ENCODE measurements at places on chromosomes 12 and 14. TPM values are rescaled to one million over a fixed set of nuclear protein-coding genes. Genes with fewer than 3 reads are reported as not detected.

Gene MAP3K9
- 1.5 TPM for total RNA-seq

Gene B3GNT4
- total RNA-seq, result not detected

Gene NDRG2
- 200 TPM for total RNA-seq

Gene CCDC198
- total RNA-seq, result not detected

Gene VEZT
- total RNA-seq, result 73.0 TPM

Gene BATF
- total RNA-seq, result 3.4 TPM

Gene MUCL1
- not detected for total RNA-seq

GRCh38 chr12:59654061-59654460 is 58.2 kb downstream of the SLC16A7 start:
- peaks cover 14% of the 10 kb centered on the region for H3K4me1 ChIP-seq
- H3K27me3 ChIP-seq, result no peaks in the 10 kb centered on the region

DNA sequence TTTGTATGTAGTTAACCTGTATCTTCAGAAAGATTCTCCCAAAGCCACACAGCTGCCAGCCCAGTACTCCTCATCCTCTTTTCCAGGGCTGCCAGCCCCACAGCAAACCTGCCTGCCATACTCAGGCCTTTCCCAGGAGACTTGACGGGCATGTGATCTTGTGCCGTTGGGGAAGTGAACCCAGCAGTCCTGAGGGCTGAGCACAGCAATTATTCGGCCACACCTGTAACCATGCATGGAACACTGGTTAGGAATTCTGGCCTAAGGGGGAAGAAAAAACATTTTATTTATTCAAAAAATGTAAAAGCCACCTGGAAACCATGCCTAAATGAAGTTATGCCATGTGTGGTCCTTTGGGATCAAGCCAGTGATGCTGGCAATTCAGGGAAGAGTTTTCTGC is 145.3 kb downstream of the GRIN2B start:
- DNase-seq, result peak; percentile 50
- no peaks in the 10 kb centered on the region for H3K4me1 ChIP-seq
- no peaks in the 10 kb centered on the region for H3K27me3 ChIP-seq
- H3K36me3 ChIP-seq, result no peaks in the 10 kb centered on the region
- H3K27ac ChIP-seq, result no peak overlapping the region

DNA sequence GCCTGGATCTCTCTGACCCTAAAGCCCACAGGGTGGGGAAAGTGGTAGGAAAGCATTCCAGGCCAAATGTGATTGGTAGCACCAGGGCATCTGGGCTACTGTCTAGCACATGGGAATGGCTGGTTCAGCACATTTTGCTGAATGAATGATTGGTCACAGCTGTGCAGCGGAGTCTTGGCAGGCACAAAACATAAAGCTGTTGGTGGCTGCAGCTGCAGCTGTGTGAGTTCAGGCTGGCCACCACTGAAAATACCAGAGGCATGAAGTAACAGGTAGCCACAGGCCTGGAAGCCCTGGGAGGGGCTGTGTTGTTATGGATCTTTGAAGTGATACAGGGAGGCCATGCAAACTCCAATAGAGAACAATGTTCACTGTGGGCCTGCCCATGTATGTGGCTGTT is 72.7 kb downstream of the MYRFL start:
- H3K4me3 ChIP-seq, result no peak overlapping the region
- DNase-seq, result no peak
- no peaks in the 10 kb centered on the region for H3K36me3 ChIP-seq
- no peak overlapping the region for H3K27ac ChIP-seq
- H3K27me3 ChIP-seq, result no peaks in the 10 kb centered on the region

DNA sequence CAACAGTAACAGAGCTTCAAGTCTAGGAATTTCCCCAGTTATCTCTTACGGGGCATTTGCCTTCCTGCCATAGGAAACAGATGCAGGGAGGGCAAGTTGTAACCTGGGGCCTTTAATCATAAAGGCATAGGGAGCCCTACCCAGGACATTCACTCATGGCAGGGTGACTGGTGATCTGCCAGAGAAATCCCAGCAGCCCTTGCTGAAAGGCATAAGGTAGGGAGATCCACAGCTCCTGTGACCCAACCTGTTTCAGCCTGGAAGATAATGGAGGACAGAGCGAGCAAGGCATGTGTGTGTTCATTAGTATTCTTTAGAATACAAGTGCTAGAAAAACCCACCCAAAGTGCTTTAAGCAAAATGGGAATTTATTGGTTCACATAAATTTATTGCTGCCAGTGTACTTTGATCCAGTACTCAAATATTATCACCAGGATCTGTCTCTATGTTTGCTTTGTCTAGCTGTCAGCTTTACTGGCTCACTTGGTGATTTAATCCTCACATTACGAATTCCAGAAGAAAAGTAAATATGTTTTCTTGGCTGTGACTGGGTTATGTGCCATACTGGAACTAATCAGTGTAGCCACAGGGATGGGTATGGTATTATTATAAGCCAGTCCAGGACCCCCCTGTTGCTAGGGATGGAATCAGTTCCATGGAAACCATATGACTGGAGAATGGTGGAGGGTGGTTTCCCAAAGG is 21.1 kb upstream of the AKAP6 start:
- DNase-seq, result no peak
- no peak overlapping the region for H3K4me3 ChIP-seq
- H3K27me3 ChIP-seq, result no peaks in the 10 kb centered on the region
- H3K36me3 ChIP-seq, result no peaks in the 10 kb centered on the region

- no peaks in the 10 kb centered on the region for H3K27me3 ChIP-seq
- H3K4me3 ChIP-seq, result no peak overlapping the region
- H3K4me1 ChIP-seq, result no peaks in the 10 kb centered on the region
- H3K36me3 ChIP-seq, result peaks cover 33% of the 10 kb centered on the region
These were observed 50.8 kb upstream of the SAV1 start for GRCh38 chr14:50718949-50719348.

DNA sequence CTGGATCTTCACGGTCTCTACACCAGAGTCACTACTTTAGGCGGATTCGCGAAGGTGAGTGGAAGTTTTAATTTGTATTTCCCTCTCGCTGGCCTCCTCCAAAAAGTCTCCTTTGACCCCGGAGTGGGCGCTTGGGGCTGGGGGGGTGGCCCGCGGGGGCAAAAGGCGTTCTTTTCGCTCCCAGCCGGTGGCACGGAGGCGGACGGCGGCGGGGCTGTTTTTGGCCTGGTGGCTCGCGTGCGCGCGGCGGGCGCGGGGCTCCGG is 510 bp downstream of the ARID2 start:
- H3K27ac ChIP-seq, result peak overlapping the region; percentile 99
- no peaks in the 10 kb centered on the region for H3K36me3 ChIP-seq
- H3K27me3 ChIP-seq, result no peaks in the 10 kb centered on the region
- peak overlapping the region; percentile 86 for H3K4me3 ChIP-seq
- H3K4me1 ChIP-seq, result peaks cover 47% of the 10 kb centered on the region

GRCh38 chr12:103772367-103773108 is 68.5 kb downstream of the NT5DC3 start:
- DNase-seq, result no peak
- peaks cover 46% of the 10 kb centered on the region for H3K4me1 ChIP-seq
- H3K36me3 ChIP-seq, result peaks cover 80% of the 10 kb centered on the region
- no peaks in the 10 kb centered on the region for H3K27me3 ChIP-seq
- no peak overlapping the region for H3K27ac ChIP-seq

DNA sequence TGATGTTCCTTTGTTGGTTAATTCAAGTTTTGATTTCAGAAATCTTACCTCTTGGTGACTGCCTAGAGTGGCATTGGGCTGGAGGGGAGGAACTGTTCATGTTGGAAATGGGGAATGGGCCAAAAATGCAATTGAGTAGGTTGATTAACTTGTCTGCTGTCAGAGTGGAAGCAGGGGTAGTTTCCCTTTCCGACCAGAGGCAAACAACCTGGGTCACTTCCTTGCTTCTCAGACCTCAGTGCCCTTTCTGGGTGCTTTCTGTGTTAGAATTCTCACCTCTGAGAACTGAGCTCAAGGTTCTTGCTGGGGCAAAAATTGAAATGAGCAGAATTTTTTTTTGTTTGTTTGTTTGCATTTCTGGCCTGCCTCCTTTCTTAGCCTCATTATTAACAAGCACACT is 2.3 kb upstream of the M6PR start:
- H3K27ac ChIP-seq, result no peak overlapping the region
- H3K27me3 ChIP-seq, result no peaks in the 10 kb centered on the region
- H3K36me3 ChIP-seq, result no peaks in the 10 kb centered on the region

DNA sequence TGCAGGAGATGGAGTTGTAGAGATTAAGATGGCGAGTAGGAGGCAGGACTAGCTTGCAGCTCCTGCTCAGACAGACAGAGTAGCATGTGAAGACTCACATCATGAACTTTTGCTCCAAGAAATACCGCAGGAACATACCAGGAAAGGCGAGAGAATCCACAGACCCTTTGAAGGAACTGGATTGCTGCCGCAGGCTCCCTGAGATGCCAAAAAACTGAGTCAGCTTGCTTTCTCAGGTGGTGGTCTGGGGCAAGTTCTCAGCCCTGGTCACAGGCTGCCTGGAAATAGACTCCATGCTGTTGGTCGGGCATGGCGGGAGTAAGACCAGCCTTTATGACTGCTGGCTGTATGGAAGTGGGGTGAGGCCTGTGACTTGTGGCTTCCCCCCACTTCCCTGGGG is 163.6 kb upstream of the NAV3 start:
- H3K4me3 ChIP-seq, result no peak overlapping the region
- no peaks in the 10 kb centered on the region for H3K27me3 ChIP-seq
- no peaks in the 10 kb centered on the region for H3K4me1 ChIP-seq
- H3K36me3 ChIP-seq, result no peaks in the 10 kb centered on the region
- DNase-seq, result no peak
- no peak overlapping the region for H3K27ac ChIP-seq

GRCh38 chr12:17035372-17035771 is 429.4 kb upstream of the LMO3 start:
- H3K4me1 ChIP-seq, result no peaks in the 10 kb centered on the region
- H3K4me3 ChIP-seq, result no peak overlapping the region
- H3K27ac ChIP-seq, result no peak overlapping the region
- no peaks in the 10 kb centered on the region for H3K27me3 ChIP-seq
- no peak for DNase-seq

All from esophagus muscularis mucosa (tissue), 4 donors.